Right atrium auricular region (tissue), 2 donors: ENCODE measurements at places on chromosomes 7 and 10. TPM values are rescaled to one million over a fixed set of nuclear protein-coding genes. Genes with fewer than 3 reads are reported as not detected.

The CHAT gene
- not detected for total RNA-seq

The PRKCQ gene
- 0.43 TPM for total RNA-seq

The SDK1 gene
- 3.6 TPM for total RNA-seq

The CRTAC1 gene
- total RNA-seq, result 3.5 TPM

The SEMA3D gene
- 1.5 TPM for total RNA-seq

The DGKB gene
- 0.63 TPM for total RNA-seq

The HOXA9 gene
- total RNA-seq, result not detected

The OR6B1 gene
- not detected for total RNA-seq

GRCh38 chr7:8147760-8148463, 114.1 kb downstream of the ICA1 start:
- no peak for DNase-seq

DNA sequence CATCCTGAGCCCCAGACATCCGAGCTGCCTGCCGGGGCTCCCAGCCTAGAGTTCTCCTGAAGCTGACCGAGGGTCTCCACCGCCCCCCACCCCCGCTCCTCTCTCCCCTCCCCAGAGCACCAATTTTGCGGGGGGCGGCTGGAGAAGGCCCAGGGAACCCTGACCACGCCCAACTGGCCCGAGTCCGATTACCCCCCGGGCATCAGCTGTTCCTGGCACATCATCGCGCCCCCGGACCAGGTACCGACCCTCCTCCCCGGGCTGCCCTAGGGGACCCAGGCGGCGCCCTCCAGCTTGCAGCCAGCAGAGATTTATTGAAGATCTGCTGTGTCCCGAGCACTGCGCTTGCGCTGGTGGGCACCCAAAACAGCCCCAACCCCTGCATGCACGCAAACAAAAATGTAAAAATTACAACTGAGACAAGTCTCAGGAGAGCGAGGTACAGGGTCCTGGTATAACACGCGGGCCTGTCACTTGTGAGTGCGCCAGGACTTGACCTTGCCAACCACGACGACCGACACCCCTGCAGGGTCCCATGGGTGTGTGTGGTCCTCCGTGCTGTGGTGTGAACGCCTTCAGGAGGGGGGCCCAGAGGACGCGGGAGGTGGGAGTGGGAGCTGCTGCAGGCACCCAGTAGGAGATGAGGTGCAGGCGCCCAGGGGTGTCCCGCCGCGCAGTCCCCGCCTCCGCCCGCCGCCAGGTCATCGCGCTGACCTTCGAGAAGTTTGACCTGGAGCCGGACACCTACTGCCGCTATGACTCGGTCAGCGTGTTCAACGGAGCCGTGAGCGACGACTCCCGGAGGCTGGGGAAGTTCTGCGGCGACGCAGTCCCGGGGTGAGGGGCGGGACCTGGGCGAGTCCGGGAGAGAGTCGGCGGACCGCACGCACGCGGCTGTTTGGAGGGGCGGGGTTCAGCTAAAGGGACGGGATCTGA, 3.1 kb downstream of the PCOLCE start:
- DNase-seq, result no peak

DNA sequence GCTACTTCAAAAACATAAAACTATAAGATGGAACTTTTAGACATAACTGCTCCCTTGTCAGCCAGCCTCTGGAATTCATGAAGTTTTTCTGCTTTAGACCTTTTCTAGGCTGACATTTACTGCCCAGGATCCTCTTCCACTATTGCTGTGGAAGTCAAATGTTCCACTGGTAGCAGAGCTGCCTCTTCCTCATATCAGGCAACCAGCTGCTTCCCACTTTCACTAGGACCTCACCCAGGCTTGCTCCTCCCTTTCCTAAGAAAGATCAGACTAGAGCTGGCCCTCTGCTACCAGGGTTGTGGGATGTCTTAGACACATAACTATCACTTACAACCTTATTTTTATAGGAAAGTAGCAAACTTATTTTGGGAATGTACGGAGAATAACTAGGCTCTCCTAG, 121.5 kb downstream of the CTTNBP2 start:
- DNase-seq, result no peak

DNA sequence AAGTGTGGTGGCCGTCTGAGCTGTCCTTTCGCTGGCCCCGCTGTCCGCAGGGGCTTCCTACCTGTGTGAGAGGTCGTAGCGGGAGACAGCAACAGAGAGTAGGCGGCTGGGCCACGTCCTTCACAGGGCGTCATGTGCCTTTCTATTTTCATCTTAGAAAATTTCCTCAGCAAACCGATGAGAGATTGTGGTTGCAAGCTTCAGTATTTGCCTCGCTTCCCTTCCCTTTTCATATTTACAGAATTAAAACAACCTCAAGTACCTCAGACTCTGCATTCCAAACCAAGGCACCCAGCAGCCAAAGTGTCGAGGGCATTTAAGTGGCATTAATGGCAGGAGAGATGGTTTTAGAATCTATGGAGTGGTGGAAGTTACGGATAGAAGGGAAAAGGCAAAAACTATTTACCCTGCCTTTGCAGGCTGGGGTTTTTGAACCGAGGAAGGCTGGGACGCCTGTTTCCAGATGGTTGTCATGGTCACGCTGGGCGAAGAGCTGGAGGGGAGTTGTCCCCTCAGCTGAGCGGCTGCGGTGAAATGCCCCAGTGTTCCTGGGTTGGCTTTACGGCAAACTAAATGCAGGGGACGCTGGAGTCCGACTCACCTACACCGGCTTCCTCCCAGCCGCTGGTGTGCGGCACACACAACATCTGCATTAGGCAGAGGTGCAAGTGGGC, 41.9 kb downstream of the WIPI2 start:
- DNase-seq, result no peak

DNA sequence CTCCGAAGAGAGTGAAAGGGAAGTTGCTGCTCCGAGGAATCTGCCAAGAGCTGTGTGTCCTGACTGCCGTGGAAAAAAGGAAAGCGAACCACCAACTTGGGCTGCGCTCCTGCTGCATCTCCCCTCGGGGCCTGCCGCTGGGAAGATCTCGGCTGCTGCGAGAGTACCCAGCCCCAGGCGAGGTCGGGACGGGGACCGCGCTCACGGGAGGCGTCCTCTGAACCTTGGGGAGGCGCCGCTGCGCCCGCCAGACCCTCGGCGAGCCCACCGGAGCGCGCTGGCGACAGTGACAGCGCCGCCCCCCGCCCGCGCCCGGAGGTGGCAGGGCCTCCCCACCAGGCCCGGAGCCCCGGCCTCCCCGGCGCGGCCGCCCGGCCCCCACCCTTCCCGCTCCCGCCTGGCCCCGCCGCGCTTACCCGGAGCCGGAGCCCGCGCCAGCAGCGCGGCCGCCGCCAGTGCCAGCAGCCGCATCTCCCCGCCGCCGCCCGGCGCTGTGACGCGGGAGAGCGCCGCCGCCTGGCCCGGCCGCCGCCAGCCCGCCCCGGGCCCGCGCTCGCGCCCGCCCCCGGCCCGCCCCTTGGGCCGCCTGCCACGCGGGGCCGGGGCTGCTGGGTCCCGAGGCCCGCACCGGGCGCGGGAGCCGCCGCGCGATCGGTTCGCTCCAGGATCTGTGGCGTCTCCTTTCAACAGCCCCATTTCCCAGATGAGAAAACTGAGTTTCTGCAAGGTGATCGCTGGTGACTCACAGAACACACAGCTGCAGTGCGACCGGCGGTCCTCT, at the start of gene VSTM4:
VSTM4 (minus strand) TSS at position 508 of the 781 bp plus-strand sequence; CDS start at position 471, 37 bp downstream.
- peak; percentile 61 for DNase-seq

DNA sequence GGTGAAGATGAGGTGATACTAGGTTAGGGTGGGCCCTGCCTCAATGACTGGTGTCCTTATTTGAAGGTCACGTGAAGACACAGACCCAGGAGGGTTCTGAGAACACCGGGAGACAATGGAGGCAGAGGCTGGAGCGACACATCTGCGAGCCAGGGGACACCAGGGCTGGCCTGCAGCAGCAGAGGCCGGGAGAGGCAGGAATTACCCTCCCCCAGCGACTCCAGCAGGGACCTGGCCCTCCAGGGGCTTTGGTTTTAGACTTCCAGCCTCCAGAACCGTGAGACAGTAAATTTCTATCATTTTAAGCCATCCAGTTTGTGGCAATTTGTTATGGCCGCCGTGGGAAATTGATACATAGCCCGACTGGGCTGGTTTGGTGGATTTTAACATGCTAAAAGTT, 152.2 kb downstream of the DNAJB6 start:
- DNase-seq, result peak; percentile 16

GRCh38 chr10:58094985-58095718, 172.5 kb downstream of the IPMK start:
- DNase-seq, result no peak

DNA sequence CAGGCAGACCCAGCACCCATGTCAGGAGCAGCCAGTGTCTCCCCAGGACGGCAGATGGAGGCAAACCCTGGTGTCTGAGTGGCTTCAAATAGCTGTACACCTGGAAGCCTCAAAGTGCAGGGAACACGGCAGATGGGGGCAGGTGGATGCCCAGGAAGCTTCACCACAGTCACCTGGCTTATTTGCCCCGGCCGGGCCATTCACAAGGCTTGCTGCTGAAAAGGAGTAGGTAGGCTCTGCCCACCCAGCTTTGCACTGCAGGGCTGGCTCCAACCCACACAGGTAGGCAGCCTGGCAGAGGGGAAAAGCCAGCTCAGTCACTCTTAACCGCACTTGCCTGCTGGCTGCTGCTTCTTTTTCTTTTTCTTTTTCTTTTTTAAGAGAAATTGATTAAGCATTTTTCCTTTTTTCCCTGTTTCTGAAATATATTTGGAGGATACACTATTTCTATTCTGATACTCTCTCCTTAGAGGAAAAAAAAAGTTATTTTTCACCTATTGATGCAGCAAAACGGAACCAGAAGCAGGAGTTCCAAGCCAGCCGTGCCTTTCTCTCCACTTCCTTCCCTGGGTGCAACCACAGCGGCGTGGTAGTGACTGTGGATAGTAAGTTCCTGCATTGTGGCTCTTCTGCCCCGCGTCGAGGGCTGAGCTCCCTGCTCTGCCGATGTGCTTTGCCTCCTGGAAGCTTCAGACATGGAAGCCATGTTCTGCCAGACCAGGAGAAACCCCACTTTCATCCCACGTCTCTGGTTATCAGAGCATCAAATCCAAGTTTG, 118.3 kb downstream of the KLF6 start:
- no peak for DNase-seq

GRCh38 chr10:49314806-49315205, 15.8 kb downstream of the C10orf71 start:
- DNase-seq, result no peak

- no peak for DNase-seq
Measured at GRCh38 chr7:16431646-16432424, 10.5 kb upstream of the CRPPA start.

DNA sequence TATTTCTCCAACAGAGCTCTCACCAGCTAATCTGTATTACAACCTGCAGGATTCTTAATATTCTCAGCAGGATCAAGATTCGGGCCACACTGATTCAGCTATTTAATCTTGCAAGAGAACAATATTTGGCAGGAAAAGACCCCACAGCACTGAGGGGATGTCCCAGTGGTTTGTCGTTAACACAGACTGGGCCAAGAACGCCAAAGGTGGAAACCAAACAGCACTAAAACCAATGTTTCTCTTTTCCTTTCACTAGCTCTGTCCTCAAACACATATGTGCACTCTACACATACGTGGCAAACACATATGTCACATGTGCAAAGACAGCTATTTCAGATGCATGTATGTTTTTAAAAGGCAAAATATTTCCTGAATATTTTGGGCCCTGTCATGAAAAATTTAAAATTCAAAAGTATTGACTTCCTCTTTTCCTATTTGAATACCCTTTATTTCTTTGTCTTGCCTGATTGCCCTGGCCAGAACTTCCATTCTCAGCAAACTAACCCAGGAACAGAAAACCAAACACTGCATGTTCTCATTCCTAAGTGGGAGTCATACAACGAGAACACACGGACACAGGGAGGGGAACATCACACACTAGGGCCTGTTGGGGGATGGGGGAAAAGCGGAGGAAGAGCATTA, 51.7 kb upstream of the NEBL start:
- DNase-seq, result no peak

DNA sequence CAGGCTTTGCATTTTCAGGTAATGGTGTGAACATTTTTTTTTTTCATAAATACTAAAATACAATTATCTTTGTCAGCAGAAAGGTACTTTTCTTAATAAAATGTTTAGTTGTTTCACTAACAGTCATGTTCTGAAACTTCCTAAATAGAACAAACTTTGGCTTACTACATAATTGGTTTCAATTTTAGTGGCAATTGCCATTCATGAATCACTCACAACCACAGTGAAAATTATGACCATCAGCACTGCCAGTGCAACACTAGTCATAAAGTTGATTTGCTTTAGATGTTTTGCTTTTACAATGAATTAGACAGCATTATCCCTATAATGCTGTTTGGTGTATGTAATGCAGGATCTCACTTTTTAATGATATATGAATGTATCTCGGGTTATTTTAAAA, 297.6 kb upstream of the PLXDC2 start:
- no peak for DNase-seq

DNA sequence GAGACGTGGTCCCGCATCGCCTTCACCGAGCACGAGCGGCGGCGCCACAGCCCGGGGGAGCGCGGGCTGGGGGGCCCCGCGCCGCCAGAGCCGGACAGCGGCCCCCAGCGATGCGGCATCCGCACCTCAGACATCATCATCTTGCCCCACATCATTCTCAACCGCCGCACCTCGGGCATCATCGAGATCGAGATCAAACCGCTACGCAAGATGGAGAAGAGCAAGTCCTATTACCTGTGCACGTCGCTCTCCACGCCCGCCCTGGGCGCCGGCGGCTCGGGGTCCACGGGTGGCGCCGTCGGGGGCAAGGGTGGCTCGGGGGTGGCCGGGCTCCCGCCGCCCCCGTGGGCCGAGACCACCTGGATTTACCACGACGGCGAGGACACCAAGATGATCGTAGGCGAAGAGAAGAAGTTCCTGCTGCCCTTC, 737 bp downstream of the CNNM2 start:
- DNase-seq, result no peak

DNA sequence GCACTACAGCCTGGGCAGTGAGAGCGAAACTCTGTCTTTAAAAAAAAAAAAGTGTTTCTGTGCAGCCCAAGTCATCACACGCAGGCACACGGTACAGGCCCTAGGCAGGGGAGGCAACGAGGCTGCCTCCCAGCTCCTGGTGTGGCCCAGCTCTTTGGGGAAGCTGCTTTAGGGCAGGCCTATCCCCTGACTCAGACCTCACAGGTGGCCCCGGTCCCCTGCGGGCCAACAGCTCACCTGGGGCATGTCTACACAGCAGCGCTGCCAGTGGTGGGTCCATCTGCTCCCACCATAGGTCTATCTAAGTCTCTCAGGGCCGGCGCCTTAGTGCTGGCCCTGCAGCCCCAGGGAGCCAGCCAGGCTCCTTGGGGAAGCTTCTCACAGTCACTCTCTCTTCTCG, 31.4 kb downstream of the ZAN start:
- no peak for DNase-seq

DNA sequence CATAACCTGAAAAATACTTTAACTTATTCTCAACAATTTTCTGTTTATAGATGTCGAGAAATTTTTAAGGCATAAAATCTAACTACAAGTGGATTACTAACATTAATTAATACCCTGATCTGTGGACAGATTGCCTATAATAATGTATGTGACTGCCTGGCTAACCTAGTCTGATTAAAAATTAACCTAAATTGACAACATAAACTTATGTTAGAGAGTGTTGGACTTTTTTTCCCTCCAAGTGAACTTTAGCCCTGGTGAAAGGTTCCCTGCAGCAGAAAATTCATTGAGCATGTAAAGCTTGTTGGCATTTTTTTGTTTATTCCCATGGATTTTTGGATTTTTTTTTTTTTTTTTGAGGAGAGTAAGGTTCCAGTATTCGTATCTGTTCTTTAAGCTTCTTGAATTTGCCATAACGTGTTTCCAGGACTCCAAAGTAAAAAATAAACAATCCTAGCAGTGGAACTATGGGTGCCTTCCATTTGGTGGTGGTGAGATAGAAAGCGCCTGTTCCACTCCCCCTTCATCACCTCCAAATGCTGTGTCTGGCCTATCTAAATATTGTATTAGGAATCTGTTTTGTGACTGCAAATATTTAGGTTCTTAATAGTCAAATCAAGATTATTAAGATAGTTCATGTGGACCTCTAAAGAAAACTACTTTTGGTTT, 36.1 kb downstream of the NET1 start:
- no peak for DNase-seq
